Renal cortex interstitium (tissue), 15 donors: ENCODE measurements at places on chromosomes 5 and 9. TPM values are rescaled to one million over a fixed set of nuclear protein-coding genes. Genes with fewer than 3 reads are reported as not detected.

DNA sequence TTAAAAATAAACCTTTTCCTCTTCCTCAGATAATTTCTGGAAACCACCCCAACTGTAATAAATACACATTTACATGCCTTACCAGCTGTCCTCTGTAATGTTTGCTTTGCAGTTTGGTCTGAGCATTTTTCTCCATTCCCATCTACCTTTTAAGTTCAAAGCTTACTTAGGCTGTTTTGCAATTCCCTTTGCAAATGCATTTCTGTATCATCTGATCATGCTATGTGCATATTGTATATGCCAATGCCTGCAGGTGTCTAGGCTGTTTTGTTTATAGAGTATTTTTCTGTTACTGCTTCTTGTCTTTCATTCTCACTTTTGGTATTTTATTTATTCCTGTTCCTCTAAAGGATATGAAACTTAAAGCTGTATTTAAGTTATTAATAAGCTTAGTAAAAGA is 86.3 kb downstream of the SLC44A1 start:
- DNase-seq: no peak

DNA sequence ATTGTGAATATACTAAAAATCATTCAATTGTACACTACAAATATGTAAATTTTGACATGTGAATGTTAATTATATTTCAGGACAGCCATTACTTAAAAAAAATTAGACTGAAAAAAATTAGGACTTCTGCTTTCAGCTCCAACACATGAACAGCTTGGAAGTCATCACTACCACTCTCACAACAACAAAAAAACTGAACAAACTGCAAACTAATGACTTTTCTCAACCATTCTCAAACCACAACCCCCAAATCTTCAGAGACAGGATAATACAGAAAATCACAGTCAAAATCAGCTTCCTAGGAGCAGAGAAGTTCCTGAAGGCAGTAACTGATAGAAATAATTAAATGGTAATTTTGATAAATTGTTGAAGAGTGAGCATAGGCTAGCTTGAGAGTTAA is 686.4 kb downstream of the TLE1 start:
- no peak for DNase-seq

GRCh38 chr5:132013006-132013689 is 1.7 kb upstream of the ACSL6 start:
- DNase-seq: no peak

The ADAMTS13 gene
- polyA plus RNA-seq: 14.6 TPM
